ENCODE measurements at places on chromosomes 6 and 20.

- H3K4me3 ChIP-seq: no peak overlapping the region
- DNase-seq: no peak
Observed at GRCh38 chr6:113634352-113635163, 222.6 kb upstream of the MARCKS start.

DNA sequence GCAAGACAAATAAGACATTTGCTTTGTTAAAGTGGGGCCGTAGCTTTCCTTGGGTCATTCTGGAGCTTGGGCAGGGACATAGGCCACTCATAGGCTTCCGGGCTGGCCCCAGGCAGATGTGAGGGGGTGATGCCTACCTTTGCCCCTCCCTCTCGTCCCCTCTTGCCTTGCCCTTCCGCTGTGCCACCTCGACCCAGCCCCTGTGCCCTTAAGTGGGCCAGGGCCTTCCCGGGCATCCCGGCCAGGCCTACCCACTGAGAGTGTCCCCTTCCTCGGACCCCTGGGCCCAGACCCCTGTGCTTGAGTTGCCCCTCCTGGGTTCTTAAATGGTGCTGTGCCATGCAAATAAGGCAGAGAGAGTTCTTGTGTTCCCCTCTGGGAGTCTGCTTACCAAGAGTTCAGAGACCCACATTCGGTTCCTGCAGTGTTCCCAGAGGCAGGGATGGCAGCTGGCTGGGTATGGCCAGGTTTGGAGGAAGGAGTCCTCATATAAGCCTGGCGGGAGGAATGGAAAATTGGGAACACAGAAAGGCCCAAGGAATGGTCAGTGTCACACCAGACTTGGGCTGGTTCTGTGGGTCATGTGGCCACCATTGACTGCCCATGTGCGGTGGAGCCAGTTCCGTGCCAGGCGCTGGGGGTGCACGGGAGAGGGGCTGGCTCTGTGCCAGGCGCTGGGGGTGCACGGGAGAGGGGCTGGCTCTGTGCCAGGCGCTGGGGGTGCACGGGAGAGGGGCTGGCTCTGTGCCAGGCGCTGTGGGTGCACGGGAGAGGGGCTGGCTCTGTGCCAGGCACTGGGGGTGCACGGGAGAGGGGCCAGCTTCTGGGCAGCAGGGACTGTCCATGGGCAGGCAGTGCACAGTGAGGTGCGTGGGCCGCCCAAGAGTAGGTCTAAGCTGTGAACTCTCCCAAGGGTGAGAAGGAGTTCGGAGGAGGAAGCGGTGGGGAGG is 173.5 kb upstream of the SNX9 start:
- DNase-seq: no peak
- no peaks in the 10 kb centered on the region for H3K27me3 ChIP-seq
- no peak overlapping the region for H3K27ac ChIP-seq
- no peaks in the 10 kb centered on the region for H3K4me1 ChIP-seq

DNA sequence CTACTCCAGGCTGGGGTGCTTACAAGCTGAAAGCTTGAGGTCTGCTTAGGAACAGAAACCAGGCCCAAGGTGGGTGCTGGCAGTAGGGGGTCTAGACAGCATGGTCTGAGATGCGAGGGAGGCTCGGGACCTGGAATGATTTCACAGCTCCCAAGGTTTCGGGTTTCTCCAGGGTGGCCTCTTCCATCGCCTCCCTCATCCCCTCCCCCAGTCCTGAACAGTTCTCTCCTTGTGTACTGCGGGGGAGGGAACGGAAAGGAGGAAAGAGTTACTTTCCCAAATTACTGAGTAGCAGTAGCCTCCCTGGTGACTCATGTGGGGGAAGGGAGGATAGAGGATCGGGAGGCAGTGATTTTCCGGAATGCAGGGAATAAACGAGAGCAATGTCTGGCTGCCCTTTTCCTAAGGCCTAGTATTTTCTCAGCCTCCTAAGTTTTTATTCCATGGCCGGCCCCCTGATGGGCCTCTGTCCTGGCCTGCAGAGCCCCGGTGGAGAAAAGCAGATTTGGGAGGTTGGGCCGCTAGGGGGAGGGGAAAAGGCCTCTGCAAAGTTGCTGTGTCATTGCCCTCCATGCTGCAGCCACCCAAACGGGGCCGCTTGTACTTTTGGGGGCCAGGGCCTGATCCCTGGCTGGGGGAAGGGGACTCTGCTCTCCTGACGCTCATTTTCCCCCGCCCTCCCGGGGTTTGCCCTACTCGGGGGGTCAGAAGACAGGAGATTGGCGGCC is 1.5 kb downstream of the BRD2 start:
- no peak for DNase-seq
- H3K4me3 ChIP-seq: peak overlapping the region; percentile 95
- no peaks in the 10 kb centered on the region for H3K4me1 ChIP-seq
- H3K36me3 ChIP-seq: peaks cover 19% of the 10 kb centered on the region
- peak overlapping the region; percentile 54 for H3K27ac ChIP-seq
- H3K27me3 ChIP-seq: no peaks in the 10 kb centered on the region

GRCh38 chr6:128439627-128440026 is 80.8 kb downstream of the PTPRK start:
- H3K27ac ChIP-seq: no peak overlapping the region
- H3K36me3 ChIP-seq: no peaks in the 10 kb centered on the region
- H3K4me3 ChIP-seq: no peak overlapping the region
- H3K4me1 ChIP-seq: no peaks in the 10 kb centered on the region
- DNase-seq: no peak
- H3K27me3 ChIP-seq: no peaks in the 10 kb centered on the region

GRCh38 chr6:83008626-83009025 is 57.0 kb downstream of the UBE3D start:
- DNase-seq: no peak
- no peaks in the 10 kb centered on the region for H3K36me3 ChIP-seq
- H3K4me3 ChIP-seq: no peak overlapping the region
- no peaks in the 10 kb centered on the region for H3K27me3 ChIP-seq

GRCh38 chr20:38325167-38325566 is 21.1 kb upstream of the LBP start:
- no peaks in the 10 kb centered on the region for H3K36me3 ChIP-seq
- DNase-seq: no peak
- no peaks in the 10 kb centered on the region for H3K27me3 ChIP-seq
- no peak overlapping the region for H3K4me3 ChIP-seq
- no peak overlapping the region for H3K27ac ChIP-seq

Data from iPS DF 6.9 (cell line).